Cerebellar nuclear complex (tissue), 1 donor: ENCODE measurements at places on chromosomes 5 and 9.
A peak's percentile ranks its signal among the peaks of the same experiment; 100 is the strongest.

- no peak for DNase-seq
Measured at GRCh38 chr5:163505049-163505367, 411 bp upstream of the MAT2B start.

GRCh38 chr9:131700076-131700475, 39.8 kb downstream of the RAPGEF1 start:
- no peak for DNase-seq

DNA sequence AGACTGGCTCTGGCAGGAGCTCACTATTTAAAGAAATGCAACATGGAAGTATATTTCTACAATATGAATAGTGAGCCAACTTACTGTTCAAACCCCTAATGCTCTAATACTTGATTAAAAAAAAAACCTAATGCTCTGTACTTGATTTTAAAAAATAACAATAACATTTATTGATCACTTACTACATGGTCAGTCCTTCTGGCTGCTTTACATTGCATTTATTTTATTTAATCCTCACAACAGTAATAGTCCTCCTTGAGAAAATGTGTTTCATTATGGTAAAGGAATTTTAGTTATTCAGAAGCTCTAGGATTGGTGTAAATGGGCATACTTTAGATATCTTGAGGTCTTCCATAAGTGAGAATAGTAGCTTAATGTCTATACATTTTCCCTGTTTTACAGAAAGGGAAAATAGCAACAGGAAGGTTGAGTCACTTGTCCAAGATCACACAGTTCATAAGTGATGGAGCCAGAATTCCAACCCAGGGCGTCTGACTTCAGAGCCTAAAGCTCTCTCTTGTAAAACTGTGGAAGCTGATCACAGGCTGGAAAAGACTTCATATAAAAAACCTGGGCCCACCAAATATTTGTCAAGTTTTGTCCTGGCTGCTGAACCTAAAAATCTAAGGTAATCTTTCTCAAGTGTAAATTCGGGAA, 1.0 kb downstream of the STARD4 start:
- DNase-seq = no peak

DNA sequence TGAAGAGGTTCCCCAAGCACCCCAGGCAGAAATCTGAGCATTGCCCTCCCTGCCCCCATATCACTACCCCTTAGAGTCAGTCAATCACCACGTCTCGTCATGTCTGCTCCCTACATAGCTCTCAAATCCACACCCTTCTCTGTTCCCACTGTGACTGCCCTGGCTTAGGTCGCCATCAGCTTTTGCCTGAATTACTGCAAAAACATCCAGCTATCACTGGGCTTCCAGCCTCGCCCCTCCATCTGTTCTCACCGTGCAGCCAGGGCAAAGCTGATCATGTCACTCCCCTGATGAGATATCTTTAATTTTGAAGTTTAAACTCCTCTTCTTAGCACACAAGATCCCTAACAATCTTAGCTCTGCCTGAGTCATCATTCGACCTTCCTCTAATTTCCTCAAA, 89.6 kb upstream of the TBC1D2 start:
- peak; percentile 2 for DNase-seq

DNA sequence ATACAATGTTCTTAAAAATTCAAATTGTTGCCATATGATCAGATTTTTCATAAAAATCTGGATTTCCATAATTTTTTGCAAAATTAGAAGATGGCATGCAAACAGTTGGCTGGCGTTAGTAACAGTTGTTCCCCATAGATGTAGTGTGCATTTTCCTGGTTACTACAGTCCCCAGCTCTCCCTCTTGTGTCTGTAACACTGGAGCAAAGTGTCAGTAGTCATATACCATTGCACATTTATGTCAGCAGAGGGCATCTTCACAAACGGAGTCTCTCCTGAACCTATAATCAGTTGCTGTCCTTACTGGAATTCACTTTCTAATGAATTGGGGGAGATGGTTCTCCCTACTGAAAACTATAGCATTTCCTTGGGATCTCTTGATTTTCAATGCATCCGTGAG, 44.7 kb upstream of the DMAC1 start:
- DNase-seq = no peak

- no peak for DNase-seq
Measured at GRCh38 chr5:57734296-57734695, 251.7 kb upstream of the ACTBL2 start.

DNA sequence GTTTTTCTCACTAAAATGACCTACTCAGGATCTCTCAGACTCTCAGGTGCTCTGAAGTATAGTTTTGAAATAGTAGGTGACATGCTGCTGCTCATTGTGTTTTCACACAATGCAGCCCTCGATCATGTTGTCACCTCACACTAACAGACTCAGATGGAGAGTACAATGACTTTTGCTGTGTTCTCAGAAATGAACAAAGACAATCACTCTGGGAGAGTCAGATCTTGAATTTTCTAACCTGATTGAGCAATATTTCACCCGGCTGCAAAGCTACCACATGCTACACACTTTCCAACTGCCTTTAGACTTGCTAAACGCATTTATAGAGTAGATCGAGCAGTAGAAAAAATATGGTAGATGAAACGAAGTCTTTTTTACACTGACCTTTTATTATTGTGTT, 113.4 kb downstream of the ST8SIA4 start:
- DNase-seq = no peak

DNA sequence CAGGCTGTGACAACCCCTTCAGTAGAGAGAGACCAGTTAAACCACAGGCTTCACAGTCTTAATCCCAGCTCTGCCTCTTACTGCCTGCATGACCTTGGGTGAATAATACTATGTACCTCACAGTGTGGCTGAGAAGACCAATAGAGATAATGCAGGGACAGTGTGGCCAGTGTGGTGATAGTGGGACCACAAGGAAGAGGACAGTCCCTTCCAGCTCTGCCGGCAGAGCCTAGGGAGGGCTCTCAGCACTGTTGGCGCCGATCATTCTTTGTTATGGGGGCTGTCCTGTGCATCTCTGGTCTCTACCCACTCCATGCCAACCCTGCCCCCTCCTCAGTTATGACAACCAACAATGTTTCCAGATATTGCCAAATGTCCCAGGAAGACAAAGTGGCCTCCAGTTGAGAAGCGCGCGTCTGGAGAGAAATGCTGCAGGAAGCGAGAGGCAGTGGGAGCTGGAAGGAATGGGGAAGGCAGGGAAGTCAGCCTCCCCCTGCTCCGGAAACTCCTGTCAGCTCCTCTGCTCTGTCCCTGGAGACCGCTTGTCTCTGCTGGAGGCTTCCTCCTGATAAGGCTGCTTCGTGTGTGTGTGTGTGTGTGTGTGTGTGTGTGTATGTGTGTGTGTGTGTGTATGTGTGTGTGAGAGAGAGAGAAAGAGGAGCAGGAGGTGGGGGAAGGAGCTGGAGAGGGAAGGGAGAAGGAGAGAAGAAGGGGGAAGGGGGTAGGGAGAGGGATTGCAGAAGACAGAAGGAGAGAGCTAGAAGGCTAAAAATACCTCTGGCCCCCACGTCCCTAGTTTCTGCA, 31.8 kb upstream of the FABP6 start:
- no peak for DNase-seq

- no peak for DNase-seq
Measured at GRCh38 chr9:135332516-135332915, 147.1 kb upstream of the PPP1R26 start.

DNA sequence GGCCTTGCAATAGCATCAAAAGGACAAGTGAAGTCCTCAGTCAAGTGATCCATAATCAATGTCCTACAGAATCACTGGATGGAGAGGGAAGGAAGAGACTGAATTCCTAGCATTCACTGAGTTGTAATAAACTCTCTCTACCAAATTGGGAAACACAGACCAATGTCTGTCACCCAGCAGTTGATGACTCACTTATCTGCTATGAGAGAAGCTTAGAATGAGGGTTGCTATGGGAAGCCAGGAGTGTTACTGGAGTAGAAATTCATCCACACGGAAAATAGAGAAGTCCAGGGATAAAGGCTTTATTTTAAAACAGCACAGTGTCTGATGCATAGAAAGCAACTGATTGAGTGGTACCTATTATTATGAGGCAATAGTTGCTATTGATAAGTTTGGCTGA, 407.4 kb downstream of the BRINP1 start:
- DNase-seq = no peak

- no peak for DNase-seq
Measured at GRCh38 chr5:108786806-108787483, 39.2 kb downstream of the FER start.

DNA sequence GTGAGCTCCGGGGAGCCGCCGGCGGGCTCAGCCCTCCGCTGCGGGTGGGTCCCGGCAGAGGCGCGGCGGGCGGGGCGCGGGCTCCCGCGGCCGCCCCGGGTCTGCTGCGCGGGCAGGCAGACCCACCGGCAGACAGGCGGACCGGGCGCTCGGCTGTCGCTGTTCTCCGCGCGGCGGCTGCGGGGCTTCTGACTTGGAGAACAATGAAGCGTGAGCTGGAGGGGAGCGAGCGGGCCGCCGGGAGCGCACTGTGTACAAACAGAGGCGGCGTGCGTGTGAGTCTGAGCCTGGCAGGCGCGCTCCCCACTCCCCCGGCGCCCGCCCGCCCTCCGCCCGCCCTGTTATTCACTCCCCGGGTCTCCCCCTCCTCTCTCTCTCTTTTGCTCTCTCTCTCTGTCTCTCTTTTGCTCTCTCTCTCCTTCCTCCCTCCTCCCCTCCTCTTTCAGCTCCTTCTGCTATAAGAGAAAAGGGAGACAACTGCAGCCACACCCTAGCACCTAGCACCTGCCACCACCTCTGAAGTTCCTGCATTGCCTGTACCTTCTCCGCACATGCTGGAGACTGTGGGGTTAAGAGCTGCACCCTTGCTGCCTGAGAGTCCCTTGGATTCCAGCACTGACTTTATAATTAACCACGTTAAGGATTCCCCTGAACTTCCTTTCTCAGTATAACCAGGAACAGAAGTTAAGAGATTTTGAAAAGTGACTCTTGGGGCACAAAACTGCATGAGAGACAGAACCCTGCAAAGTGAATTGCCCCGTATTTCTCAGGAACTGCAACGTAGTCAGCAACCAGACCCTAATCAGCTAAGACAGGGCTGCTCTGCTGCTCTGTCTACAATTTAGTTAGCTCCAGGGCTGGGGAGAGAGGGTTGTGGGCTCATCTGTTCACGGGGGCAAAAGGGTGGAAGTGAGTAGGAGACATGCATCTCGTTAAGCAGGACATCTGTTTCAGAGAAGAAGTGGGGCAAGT, at the start of gene EDIL3:
Gene EDIL3 (minus strand): TSS at position 277 of the 972 bp plus-strand sequence. CDS start 506 bp downstream, outside the sequence.
- peak; percentile 9 for DNase-seq

GRCh38 chr5:139806111-139806510, 10.5 kb downstream of the PSD2 start:
- DNase-seq = no peak

DNA sequence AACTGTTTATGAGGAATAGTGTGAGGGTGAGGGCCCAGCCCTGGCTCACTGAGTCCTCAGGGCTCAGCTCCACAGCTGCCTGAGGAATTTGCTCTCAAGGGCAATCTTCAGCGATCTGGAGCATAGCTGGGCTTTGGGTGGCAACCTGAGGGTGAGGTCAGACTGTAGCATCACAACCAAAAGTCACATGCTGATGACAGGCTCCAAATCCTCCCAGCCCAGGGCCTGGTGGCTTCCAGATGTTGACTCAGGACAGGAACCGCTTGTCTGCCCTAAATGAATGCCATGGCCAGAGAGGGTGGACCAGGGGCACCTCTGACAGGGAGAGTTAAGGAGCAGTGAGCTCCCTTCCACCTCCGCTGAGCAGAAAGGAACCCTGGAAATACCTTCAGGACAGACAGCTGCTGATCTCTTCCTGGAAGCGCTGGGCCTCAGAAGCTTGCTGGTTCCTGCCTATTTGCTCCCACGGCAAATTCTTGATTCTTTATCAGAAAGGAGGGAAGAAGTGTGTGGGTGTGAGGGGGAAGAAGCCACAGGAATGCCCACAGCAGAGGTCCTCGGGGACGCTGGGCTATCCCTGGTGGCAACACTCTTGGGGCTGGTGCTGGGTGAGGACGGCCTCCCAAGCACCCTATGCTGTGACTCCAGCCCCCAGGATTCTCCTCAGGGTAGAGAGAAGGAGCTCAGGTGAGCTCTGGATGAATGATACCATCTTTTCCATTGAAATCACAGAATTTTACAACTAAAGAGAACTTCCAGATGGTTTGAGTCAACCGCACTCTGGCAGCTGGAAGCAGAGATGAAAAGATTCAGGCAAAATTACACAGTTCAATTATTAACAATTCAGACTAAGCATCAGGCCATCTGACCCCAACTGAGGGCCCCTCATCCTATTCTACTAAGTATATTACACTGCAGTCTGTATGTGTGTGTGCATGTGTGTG, 13.8 kb upstream of the CTSL start:
- no peak for DNase-seq
